GM18507 (cell line): ENCODE measurements at places on chromosomes 11 and 22.

GRCh38 chr11:7436146-7436545, 49.2 kb upstream of the OLFML1 start:
- DNase-seq = no peak

GRCh38 chr22:40113696-40114095, 64.0 kb upstream of the TNRC6B start:
- DNase-seq = no peak

GRCh38 chr22:41070665-41071331, 21.6 kb upstream of the EP300 start:
- no peak for DNase-seq

GRCh38 chr11:92329646-92330045, 105.0 kb downstream of the FAT3 start:
- DNase-seq = no peak

DNA sequence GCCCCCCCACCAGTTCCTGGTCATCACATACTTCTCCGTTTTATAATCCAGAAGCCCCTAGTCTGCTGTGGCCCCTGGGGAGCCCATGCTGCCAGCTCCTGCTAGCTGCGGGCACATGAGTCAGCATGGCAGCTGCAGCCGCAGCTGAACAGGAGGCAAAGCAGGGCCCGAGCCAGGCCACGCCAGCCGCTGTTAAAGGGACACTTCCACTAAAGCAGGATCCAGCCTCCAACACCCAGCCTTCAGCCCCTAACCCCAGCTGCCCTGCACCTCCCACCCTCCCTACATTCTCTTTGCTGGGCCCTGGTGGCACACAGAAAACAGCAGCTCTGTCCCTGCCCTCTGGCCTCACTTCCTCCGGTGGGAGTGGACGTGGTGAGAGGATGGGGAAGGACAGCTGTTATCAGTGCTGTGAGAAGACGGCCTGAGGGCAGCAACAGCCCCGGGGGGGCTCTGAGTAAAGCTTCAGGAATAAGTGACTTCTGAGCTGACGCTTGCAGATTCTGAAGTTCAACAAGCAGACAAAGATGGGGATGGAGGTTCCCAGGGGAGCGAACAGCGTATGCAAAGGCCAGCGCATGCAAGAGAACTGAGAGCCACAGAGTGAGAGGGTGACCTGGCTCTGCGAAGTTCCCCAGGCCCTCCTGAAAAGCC, 688 bp upstream of the LRRC74B start:
- DNase-seq = no peak
